Kidney (tissue), 22 donors: ENCODE measurements at places on chromosomes 1 and 21. TPM values are rescaled to one million over a fixed set of nuclear protein-coding genes. Genes with fewer than 3 reads are reported as not detected.

- no peak for DNase-seq
Observed at GRCh38 chr1:201728731-201729130, 100.2 kb upstream of the IPO9 start.

The WNT9A gene
- 3.1 TPM for total RNA-seq

- DNase-seq, result no peak
Observed at GRCh38 chr1:205971082-205971481, 27.8 kb upstream of the SLC26A9 start.

DNA sequence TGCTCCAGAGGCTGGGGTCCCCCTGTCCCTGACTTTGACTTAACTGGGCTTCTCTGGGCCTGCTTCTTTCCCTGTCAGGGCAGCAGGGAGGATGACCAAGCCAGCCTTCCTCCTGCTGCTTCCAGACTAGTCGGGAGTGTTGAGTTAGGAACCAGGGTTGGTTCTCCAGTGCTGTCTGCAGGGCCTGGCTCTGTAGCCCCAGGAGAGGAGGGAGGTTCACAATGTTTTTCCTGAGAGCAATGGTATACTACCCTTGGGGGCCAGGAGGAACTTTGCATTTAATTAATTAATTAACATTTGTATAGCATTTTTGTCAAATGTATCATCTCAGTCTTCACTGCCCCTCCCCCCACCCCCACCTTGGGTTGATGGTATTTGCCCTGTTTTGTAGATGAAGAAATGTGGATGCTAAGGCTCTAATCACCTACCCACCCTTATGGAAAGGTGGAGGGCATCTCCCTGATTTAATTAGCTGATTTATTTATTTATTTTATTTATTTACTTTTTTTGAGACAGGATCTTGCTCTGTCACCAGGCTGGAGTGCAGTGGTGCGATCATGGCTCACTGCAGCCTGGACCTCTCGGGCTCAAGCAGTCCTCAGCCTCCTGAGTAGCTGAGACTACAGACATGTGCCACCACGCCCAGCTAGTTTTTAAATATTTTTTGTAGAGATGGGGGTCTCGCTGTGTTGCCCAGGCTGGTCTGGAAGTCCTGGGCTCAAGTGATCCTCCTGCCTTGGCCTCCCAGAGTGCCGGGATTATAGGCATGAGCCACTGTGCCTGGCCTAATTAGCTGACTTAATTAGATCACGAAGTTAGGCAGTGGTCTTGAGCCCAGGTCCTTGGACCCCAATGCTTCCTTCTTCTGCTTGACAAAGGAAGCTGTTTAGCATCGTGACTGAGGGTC is 6.6 kb downstream of the H6PD start:
- DNase-seq, result no peak

- peak; percentile 19 for DNase-seq
Observed at GRCh38 chr1:2413495-2414296, 1.3 kb upstream of the PEX10 start.

- DNase-seq, result no peak
Observed at GRCh38 chr1:190476321-190476720, 1.3 kb downstream of the BRINP3 start.

The P3R3URF gene
- total RNA-seq, result not detected

DNA sequence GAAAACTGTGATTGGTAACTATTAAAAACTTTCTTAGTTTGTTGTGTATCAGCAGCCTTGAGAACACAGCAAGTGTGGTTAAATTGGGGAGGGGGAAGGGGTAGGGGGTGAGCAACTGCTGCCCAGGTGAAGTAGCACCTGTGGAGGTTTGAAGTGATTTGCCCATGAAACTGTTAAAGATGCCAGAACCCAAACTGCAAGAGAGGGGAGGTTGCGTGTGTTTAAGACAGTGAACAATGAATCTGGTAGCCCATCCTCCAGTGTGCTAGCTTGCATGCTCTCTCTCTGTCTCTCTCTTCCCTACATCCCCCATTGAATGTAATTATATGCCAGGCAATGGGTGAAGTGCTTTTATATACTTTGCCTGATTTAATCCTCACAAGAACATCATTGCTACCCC is 154.7 kb downstream of the RUNX1 start:
- no peak for DNase-seq

- DNase-seq, result peak; percentile 43
Observed at GRCh38 chr1:89022167-89022959, at the start of gene GBP3. TSS of gene GBP3 (minus strand) at chr1:89022866. CDS start at chr1:89020721, 2,145 bp downstream.

The DAB1 gene
- total RNA-seq, result 2.3 TPM
